ENCODE measurements at places on chromosomes 4 and X.

GRCh38 chr4:70658418-70658817 lies 7.9 kb downstream of the JCHAIN start:
- no peak for DNase-seq

DNA sequence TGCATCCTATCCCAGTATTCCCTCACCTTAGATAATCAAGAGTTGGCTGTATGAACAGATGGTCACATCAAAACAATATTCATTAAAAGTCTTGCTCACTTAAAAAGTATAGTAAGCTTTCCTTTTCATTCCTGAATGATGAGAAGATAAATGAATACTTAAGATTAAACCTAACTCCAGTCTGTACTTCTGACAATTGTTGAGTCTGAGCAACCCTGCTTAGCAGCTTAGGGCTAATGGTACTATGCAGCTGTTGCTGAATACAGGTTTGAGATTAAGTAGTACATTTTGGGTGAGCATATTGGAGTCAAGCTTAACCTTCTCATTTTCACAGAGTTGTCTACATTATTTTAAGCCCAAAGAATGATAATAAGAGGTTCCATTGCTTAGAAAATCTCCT lies 121.7 kb upstream of the ETNPPL start:
- DNase-seq: no peak

- no peak for DNase-seq
These were observed 715.8 kb downstream of the CCSER1 start for GRCh38 chr4:90842960-90843359.

DNA sequence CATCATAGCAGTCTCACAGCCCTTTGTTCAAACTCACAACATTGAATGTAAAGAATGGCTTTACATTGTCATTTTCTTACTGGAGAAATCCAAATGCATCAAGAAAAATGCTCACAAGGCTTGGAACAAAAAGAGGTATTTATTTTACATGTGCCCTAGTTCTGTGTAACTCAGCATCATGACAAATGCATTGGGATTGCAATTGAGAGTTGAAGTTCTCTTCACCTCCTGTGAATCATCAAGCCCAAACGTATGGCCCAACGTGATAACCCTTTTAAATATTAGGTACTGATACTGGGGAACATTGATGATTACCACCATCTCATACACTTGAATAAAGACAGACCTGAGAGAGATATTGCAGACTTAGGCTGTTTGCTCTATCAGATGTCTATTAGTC lies 61.6 kb downstream of the GASK1B start:
- DNase-seq: no peak

DNA sequence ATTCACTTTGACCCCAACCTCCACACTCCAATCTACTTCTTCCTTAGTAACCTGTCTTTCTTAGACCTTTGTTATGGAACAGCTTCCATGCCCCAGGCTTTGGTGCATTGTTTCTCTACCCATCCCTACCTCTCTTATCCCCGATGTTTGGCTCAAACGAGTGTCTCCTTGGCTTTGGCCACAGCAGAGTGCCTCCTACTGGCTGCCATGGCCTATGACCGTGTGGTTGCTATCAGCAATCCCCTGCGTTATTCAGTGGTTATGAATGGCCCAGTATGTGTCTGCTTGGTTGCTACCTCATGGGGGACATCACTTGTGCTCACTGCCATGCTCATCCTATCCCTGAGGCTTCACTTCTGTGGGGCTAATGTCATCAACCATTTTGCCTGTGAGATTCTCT lies 344 bp downstream of the OR13H1 start:
- DNase-seq: no peak

DNA sequence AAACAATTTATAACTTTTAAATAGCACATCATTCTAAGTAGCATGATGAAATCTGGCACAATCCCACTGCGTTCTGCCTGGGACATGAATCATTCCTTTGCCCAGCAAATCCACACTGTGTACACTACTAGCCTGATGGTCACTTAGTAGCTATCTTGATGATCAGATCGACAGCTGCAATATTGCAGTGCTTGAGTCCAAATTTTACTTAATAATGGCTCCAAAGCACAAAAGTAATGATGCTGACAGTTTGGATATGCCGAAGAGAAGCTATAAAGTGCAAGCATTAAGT lies 86.6 kb upstream of the NPNT start:
- DNase-seq: no peak

GRCh38 chr4:158094413-158095134 lies 78.3 kb downstream of the GASK1B start:
- DNase-seq: no peak

- no peak for DNase-seq
These were observed 1.8 kb upstream of the GPC3 start for GRCh38 chrX:133987188-133987587.

- no peak for DNase-seq
These were observed 164.3 kb downstream of the STPG2 start for GRCh38 chr4:97978791-97979488.

- no peak for DNase-seq
These were observed 57.8 kb downstream of the HEPH start for GRCh38 chrX:66221856-66222255.

- no peak for DNase-seq
These were observed 1.1 kb upstream of the NLGN3 start for GRCh38 chrX:71143508-71143907.

DNA sequence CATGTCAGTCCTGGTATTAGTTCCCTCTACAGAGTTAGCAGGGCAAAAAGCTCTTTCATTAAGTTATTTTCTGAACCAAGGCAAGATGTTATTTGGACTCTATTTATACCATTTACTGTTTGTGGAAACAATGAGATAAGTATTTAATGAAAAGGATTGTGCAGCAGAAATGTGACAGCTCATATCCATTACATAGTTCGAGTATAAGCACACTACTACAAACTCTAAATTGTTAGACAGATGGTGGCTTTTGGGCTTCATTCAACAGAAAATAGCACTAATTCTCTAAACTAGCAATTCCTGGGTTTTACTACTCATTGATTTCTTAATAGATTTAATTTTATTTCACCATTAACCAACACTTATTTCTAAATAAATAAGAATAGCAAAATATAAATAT lies 95.2 kb upstream of the ANK2 start:
- no peak for DNase-seq

DNA sequence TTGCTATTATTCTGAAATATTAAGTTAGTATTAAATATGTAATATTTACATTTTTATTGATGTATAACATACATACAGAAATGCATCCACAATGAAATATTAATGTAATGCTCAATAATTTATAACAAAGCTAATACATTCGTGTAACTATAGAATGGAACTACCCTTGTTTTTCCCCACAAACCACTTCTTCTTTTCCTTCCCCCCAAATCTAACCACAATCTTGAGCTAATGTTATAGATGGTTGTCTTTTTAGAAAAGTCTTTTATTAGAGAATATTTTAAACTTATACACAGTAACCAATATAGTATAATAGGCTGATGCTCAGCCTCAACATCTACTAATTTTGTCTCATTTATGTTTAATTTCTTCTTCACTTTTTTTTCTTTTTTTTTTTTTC lies 4.5 kb upstream of the ZNF732 start:
- no peak for DNase-seq

- no peak for DNase-seq
These were observed 142.1 kb downstream of the PDGFRA start for GRCh38 chr4:54371173-54371572.

DNA sequence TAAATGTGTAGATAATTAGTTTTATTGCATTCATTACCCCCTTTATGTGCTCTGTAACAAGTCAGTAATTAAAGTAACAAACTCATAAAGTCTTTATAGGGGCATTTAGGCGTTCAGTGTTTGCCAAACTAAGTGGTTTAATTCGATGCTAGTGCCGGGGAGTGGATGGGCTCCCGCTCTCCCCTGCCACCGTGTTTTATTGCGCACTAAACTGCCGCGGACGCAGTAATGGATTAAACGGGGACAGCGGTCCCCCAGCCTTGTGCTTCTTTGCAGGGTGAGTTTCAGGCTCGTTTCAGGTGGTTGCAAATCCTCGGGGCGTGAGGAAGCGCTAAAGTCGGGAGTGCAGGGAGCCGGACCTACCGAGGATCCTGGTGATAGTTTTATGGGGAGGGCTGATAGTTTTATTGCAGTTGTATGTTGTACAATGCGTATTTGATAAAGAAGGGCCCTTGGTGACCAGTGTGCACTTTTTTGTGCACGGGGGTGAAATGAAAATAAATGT lies 1.6 kb upstream of the PHOX2B start:
- DNase-seq: no peak
